ENCODE measurements at places on chromosomes 2 and 18.

DNA sequence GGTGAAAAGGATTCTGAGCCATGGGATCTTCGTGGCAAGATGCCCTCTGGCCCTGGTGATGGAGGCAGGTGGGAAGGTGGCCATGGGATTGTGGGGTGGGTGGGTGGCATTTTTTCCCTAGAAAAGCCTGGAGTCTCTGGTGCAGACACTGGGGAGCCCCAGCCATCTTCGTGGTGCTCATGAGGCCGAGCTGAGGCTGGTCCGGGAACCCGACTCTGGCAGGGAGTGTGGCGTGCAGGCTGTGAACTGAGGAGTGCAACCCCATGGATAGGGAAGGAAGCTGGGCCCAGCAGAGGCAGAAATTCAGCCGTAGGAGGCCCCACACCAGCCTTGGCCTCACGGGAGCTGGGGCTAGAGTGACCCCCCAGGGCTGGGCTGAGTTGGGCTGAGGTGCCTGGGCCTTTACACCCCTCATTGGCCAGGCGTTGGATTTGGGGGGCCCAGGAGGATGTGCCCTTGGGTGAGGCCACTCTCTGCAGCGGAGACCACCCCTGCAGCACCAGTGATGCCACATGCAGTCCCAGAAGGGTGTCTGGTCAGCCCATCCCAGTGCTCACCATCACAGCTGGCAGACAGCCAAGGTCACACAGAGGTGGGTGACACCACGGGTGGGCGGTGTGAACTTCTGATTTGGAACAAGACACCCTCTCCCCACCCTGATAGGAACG lies 115.6 kb upstream of the HDAC4 start:
- DNase-seq: no peak

DNA sequence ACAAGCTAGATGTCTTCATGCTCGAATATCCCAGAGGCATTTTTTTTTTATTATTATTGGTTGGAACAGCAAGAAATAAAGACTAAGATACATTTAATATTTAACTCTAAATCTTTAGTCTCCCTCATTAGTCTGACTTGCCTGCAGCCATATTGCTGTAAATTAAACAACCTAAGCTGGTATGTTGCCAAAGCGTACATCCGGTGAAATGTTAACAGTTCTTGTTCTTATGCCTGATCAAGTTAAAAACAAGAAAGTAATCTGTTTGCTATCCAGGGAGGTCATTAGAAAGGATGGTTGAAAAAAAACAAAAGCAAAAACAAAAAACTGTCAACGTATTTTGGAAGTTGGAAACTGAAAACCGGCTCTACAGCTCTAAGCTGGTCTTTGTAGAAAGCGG lies 125.9 kb upstream of the NABP1 start:
- DNase-seq: no peak

DNA sequence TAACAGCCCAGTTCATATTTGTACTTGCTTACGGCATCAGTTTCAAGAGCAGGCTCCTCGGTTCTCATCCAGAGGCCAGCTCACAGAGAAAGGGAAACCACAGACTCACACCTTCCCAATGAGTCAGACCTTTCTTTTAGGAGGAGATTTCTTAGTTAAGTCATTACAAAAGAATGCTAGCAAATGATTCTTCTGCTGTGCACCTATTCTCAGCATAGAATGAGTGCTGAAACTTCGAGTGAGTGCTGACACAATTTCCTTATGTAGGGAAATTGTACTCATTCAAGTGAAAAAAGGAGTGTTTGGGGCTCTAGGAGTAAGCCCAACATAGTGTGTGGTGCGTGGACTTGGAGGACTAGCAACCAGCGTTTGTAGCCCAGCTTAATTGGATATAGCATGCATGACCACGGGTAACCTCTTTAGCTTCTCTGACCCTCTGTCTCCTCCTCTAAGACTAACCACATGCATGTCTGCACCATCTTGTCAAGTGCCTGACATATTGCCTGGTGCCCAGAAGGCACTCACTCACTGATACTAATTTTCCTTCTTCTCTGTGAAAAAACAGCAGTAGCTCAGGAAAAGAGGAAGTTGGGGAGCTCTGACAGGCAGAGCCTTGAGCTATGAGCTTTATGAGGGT lies 87.0 kb downstream of the ALPK2 start:
- DNase-seq: peak; percentile 96

DNA sequence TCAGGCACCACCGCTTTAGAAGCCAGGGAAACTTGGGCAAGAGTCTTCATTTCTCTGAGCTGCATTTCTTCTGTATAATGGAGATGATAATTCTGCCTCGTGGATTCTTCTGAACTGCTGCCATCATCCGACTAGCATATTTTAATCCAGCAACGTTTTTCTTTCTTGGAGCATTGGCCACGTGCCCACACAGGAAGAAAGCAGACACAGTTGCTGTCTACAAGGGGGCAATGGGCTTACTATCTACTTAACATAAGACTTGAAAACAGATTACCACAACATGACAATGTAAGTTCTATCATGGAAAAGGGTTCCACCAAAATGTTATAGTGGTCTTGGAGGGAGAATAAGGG lies 176.5 kb downstream of the FAM210A start:
- no peak for DNase-seq

DNA sequence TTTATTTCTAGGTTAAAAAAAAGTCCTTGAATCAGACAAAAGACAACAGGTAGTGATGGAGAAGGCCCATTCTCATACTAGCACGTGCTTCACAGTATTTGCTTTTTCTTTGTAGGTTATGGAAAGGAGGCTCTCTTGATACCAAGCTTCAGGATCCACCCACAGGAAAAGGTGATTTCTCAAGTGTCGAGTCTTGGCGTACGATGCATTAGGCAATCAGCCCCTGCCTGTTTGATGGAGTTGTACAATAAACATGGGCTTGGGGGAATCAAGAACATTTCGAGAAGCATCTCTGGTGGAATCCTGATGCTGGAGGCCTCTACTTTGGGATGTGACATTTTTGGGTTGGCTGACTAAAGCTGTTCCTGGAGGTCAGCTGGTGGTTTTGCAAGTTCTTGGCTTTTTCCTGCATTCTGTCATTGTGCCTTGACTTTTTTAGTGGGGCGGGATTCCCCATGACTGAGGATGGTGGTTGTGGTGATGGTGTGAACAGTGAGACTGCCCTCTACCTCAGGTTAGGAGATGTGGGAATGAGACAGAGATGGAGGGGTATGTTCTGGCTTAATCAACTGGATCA lies 231.5 kb upstream of the SPRED2 start:
- DNase-seq: no peak

Data from retinal pigment epithelial cell (primary cell).